EH (cell line): ENCODE measurements at places on chromosomes 1 and 21.

- no peak for DNase-seq
Measured at GRCh38 chr1:40886318-40887011, 24.3 kb upstream of the CITED4 start.

DNA sequence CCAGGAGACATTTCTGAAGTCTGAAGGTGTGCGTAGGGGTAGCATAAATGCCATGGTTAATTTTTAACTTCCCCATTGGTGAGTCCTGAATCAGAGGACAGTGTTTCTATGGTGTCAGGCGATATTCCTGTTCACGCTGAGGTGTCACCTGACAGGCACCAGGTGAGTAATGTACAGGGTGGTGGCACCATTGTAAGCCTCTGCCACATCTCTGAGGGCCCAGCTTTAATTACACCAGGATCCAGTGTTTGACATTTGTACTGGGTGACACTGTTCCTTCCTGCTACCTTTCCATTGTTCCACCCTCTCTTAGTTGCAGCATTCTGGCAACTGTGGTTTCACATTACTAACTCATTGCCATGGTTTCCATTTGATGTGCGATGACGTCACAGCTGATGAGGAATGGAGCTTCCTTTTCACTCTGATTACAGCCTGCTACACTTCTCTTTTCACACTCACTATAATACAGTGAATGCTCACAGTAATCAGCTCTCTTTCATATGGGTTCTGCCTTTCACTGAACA is 40.6 kb upstream of the MARK1 start:
- DNase-seq: peak; percentile 43

DNA sequence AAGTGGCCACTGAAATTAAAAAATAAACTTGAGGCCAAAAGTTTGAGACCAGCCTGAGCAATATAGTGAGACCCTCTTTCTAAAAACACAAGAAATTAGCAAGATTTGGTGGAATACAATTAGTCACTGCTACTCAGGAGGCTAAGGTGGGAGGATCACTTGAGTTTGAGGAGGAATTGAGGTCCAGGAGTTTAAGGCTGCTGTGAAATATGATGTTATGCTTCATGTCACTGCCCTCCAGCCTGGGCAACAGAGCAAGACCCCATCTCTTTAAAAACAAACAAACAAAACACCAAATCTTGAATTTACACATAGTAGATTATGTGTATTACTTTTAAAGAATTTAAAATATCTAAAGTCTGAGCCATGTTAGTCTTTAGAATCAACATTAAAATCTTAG is 6.3 kb upstream of the FNBP1L start:
- DNase-seq: no peak

GRCh38 chr1:54738244-54738643 is 22.6 kb downstream of the TTC4 start:
- DNase-seq: no peak

- DNase-seq: peak; percentile 71
Measured at GRCh38 chr1:66752000-66752592, at the start of gene DYNLT5. DYNLT5 (plus strand) TSS chr1:66752459; CDS start chr1:66754659, 2,200 bp downstream.

GRCh38 chr1:34682452-34683223 is 72.2 kb upstream of the GJB5 start:
- no peak for DNase-seq

GRCh38 chr1:40606978-40607377 is 58.5 kb downstream of the RIMS3 start:
- DNase-seq: no peak

- no peak for DNase-seq
Measured at GRCh38 chr1:30915491-30916230, 7.1 kb upstream of the SDC3 start.

- no peak for DNase-seq
Measured at GRCh38 chr1:9732123-9732971, 80.8 kb downstream of the PIK3CD start.
